ENCODE measurements at places on chromosomes 2 and 18.

GRCh38 chr18:40849886-40850285, 1105.1 kb upstream of the PIK3C3 start:
- no peak for DNase-seq

DNA sequence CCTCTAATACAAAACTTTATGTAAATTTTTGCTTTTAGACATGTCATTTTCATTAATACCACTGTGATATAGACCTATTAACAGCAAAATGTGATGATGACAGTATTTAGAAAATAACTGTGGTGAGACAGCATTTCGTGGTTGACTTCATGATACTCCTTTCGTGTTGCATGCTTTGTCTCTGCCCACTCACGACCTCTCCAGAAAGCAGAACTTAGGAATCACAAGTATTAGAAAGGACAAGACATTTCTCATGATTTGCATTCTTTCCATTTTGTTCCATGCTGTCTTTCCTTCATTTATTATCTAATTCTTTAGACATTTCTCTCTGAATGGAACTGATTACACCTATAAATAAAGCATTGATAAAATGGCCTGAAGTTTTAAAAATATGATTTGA, 85.2 kb upstream of the POU3F3 start:
- DNase-seq = no peak

DNA sequence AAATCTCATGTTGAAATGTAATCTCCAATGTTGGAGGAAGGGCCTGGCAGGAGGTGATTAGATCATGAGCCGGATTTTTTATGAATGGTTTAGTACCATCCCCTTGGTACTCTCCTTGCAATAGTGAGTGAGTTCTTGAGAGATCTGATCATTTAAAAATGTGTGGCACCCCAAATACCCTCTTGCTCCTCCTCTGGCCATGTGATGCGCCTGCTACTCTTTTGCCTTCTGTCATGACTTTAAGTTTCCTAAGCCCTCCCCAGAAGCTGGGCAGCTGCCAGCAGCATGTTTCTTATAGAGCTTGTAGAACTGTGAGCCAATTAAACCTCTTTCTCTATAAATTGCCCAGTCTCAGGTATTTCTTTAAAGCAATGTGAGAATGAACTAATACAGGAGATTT, 72.6 kb upstream of the FIGN start:
- no peak for DNase-seq

DNA sequence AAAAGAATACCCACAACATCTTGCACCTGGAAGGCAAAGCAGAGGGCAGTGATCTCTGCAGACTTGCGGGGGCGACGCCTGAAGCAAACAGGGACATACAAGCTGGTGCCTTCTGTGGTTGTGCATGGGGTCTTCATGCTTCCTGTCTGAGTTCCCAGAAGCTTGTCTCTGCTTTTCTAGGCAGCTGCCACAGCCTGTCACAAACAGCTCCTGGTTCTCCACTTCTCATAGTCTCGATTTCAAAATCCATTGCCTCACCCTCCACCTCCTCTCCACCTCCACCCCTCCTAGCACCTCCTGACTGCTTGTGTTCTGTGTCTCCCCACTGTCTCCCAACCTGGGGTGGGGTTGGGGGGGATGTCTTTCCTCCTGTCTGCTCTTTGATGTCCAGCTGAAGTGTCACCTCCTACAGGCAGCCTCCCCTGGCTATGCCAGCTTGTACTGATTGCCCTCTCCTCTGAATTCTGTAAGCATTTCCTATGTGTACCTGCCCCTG, 1.7 kb upstream of the PROC start:
- DNase-seq = no peak

GRCh38 chr18:37299471-37300304, 265.9 kb downstream of the CELF4 start:
- no peak for DNase-seq

DNA sequence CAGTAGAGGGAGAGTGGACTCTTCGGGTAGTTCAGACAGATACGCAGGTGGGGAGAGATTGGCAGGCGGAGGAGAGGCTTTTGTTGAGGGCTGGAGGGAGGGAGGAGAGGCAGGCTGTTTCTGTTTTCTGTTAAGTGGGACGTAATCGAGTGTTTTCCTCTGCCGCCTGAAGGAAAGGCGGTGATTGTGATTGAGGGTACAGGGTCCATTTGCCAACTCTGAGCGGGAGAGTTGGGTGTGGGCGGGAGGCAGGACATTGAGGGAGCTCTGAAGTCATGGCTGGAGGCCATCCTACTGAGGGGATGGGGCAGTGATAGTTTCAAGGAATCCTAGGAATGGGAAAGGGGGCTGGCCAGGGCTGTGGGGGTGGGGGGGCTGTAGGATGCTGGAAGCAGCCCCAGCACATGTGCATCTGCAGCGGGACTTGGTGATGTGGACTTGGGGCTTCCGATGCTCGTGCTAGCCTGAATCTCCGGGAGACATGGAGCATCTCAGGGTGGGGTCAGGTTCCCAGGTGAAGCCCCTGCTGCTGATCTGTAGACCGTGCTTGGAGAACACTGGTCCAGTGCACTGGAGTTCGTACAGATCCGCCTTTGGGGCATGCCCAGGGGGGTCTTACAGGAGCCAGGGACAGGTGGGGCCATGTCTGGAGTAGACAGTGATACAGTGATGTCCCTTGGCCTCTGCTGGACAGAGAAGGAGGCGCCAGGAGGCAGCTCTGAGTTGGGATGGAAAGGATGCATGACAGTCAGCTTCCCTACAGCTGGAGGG, 167.5 kb downstream of the AGAP1 start:
- no peak for DNase-seq

DNA sequence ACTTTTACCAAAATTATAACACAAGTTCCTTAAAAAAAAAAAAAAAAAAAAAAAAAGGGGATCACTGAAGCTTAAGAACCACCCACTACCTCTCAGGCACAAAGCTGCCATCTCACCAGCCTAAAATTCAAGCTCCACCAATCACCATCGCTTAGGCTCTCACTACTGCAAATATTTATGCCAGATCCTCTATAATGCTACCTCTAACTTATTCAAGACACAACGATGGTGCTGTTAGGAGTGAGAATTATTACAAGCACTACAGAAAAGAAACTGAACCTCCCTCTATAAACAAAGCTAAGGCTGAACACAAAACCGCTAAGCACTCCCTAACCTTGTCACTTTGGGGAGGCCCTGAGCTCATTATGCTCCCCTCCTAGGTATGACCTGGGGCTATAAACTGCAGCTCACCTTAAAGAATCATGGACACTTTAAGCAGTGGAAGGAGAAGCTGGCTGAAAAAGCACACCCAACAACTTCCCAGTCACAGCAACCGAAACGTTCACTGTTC, 3.6 kb downstream of the FZD5 start:
- DNase-seq = no peak

GRCh38 chr2:188976545-188977268, 2.5 kb downstream of the COL3A1 start:
- DNase-seq = no peak

GRCh38 chr2:26412091-26412673, 10.5 kb downstream of the DRC1 start:
- peak; percentile 5 for DNase-seq

GRCh38 chr2:187438455-187438854, 9.6 kb downstream of the CALCRL start:
- DNase-seq = no peak

- DNase-seq = no peak
Observed at GRCh38 chr2:15271941-15272542, 289.1 kb downstream of the NBAS start.

DNA sequence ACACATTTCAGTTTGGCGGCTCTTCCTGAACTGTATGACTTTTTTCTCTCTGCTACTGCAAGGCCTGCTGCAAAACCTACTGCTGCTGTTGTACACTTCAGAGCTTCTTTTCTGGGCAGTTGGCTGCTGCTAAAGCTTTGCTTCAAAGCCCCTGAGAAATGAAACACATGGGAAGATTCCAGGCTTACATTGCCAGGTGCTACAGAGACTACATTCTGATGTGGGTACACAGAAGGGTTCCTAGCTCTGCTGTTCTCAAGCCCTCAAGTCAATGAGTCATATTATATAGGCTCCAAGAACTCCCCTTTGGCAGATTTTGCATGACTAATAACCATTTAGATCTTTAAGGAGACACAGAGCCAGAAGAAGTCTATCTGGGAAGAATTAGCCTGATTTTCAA, 12.9 kb upstream of the PGAP1 start:
- no peak for DNase-seq

DNA sequence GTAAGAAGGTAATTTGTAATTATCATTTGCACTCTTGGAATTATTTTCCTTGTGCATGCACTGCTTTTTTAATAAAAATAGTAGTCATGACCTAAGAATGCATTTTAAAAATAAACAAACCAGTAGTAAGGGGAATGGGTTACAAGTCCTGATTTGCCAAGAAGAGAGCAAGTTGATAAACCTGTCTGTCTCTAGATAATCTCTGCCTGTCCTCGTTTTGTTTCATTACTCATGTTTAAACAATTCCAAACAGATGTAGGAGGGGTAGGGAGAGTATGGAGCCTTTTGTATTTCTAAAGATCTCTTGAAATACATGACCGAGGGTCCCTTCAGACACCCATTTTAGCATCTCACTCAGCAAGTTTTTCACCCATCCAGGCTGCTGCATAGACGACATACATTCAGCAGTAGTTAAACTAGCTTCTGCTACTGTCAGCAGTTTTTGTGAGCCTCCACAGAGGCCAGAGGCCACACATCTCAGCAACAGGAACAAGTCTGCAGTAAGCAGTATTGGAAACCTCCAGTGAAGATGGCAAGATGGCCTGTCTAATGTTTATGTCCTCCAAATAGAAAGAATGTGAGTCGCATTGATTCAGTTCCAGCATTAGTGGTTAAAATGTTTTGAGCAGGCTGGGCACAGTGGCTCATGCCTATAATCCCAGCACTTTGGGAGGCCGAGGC, 2.3 kb upstream of the EXOC6B start:
- DNase-seq = no peak

DNA sequence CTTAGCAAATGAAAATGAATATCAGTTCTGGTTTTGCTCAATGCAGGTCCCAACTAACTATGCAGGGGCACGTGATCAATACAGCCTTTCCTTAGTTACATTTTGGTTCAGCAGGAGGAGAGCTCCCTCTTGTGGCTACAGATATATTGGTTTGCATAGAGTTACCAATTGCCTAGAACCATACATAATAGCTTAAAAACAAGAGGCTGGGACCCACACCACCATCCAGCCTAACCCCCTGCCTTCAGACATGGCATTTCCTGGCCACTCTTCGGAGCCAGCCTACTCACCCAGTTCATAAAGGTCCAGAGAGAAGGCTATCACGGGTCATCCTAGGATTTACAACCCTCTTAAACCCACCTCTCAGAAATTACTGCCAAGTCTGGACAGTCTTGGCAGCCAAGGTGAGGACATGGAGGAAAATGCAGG, 10.5 kb downstream of the CCDC93 start:
- DNase-seq = no peak

- DNase-seq = no peak
Observed at GRCh38 chr2:100110614-100111000, 31.8 kb downstream of the AFF3 start.

DNA sequence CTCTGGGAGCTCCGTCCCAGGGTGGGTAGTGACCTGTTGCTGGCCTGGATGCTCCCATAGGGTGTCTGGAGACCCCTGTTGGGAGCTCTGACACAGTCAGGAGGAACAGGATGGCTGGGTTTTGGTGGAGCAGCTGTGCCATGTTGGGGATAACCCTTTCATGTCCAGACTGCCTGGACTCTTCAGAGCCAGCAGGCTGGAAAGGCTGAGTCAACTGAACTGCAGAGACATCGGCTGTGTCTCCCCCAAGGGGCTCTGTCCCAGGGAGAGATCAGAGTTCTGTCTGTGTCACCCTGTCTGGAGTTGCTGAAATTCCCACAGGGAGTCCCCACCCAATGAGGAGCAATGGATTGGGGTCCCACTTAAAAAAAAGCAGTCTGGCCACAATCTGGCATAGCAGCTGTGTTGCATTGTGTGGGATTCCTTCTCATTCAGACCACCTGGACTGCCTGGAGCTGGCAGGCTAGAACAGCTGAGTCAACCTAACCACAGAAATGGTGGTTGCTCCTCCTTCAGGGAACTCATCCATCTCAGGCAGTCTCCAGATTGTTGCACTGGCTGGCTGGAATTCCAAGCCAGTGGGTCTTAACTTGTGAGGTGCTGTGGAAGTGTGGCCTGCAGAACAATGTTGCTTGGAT, 37.2 kb downstream of the AGPS start:
- no peak for DNase-seq

- no peak for DNase-seq
Observed at GRCh38 chr2:105409717-105410116, 10.9 kb upstream of the FHL2 start.

DNA sequence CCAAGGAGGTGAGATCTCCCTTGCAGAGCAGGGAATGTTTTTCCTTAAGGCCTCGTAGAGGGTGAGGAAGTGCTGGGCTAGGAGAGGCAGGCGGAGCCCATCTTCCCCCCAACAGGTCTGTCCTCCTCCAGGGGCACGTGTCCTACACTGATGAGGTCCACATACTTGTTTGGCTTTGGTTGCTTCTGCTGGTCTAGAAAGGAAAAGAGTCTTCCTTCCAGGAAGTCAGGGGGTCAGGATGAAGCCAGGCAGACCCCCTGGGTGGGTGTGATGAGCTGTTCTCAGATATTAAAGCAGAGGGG, 6.0 kb downstream of the SH3BP4 start:
- DNase-seq = no peak

- DNase-seq = no peak
Observed at GRCh38 chr2:234991290-234991689, 39.5 kb downstream of the SH3BP4 start.

DNA sequence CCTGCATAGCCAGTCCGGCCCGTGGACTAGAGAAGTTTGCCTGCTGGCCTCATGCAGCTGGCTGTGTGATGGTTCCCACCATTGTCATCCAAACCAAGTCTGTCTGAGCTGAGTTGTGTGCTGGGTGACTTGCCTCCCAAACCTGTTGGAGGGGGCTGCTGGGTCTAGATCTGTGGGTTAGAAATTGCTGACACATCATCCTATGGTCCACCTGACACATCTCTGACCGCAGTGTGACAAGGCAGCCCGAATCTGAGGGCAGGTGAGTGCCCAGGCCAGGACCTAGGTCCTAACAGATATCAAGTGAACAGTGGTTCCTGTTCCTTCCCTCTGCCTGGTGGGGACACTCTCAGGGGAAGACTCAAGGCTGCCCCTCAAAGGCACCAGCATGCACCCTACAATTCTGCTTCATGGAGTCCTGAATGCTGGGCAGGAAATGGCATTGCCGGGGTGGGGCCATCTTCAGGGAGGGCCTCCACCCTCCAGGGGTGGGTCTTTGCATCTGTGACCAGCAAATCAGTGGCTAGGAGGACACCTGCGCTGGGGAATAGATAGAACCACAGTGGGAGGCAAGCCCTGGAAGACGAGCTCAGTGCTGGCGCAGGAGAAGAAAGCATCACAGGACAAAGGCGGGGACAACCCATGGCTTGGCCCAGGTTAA, 117.9 kb upstream of the ID2 start:
- DNase-seq = no peak

DNA sequence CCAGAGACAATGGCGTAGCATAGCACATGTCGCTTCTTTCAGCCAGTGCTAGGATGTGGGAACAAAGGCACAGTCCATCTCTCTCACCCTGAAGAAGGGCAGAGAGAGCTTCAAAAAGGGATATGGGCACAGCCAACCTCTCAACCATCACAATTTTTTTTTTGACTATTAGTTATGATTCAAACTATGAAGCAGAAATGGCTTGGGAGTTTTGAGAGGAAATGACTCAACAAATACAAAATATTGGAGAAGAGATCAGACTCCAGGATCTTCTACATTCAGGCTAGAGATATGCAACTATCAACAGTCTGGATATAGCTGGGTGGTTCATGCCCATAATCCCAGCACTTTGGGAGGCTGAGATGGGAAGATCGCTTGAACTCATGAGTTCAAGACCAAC, 109.1 kb downstream of the MCFD2 start:
- DNase-seq = no peak

GRCh38 chr2:127623388-127624319, 22.3 kb upstream of the GPR17 start:
- no peak for DNase-seq

All from stimulated activated CD8-positive, alpha-beta memory T cell treated with anti-CD3 and anti-CD28 coated beads, Interleukin-15, amount 100 ng/mL, for 48 hours (primary cell).